ENCODE measurements at places on chromosomes 2 and 18.

DNA sequence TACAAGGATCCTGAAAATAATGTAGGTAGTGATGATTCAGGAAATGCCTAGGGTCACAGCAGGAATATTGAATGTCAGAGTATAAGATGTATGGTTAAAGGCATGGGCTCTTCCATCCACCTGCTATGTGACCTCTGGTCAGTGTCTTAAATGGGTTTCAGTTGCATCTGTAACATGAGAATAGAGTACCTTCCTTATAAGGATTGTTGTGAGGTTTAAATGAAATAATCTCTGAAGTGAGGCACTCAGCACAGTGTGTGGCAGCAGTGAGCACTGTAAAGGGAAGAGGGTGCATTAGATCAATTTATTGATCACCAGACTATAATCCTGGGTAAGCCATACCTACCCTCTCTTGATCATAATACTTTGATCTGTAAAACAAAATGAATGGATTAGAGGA lies 319.1 kb downstream of the SLC4A3 start:
- DNase-seq, result no peak

DNA sequence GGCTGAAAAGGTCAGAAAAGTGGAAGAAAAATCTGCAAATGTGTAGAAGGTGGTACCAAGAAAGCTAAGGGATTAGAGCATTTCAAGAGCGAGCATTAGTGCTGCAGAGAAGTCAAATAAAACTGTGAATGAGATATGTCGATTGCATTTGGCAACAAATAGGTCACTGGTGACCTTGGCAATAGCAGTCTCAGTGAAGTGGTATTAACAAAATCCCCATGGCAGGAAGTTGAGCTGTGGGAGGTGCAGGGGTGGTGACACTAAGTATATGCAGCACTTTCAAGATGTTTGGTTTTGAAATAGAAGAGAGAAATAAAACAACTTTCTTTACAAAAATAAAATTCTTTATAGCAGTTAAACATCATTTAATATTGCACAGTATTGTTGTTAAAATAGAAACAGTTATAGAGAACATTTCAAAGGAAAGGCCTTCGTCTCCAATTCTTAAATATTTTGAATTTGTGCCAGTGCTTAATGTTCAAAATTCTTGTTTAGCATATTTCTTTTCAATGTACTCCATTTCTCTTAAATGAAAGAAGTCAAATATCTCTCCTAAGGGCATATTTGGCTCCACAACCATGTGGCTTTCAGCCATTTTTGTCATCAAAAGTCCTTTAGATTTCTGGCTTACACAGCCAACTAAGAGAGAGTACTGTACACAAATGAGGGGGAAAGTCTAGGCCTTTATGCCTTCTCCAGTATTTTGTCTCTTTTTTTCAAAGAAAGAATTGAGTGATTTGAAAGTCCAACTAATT lies 443.0 kb upstream of the MMADHC start:
- no peak for DNase-seq

DNA sequence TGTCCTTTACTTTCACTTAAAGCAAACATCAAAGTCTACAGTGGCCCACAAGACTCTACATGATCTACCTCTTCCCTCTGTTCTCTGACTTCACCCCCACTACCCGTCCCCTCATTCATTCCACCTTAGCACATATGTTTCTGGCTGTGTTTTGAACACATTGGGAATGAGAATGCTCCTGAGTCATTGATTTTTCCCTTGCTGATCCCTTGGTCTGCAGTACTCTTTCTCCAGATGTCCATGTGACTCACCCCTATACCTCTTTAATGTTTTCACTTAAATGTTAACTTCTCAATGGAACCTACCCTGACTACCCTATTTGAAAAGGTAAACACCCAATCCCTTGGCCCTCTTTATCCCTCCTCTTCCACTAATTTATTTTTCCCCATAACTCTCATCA lies 30.7 kb upstream of the FRZB start:
- DNase-seq, result peak; percentile 47

- DNase-seq, result no peak
Observed at GRCh38 chr2:3195641-3196476, 181.8 kb downstream of the EIPR1 start.

- no peak for DNase-seq
Observed at GRCh38 chr2:224178056-224178455, 139.0 kb upstream of the SERPINE2 start.

- no peak for DNase-seq
Observed at GRCh38 chr2:233473878-233474277, 92.7 kb downstream of the USP40 start.

GRCh38 chr2:11932048-11932512 lies 185.6 kb downstream of the LPIN1 start:
- no peak for DNase-seq

- DNase-seq, result no peak
Observed at GRCh38 chr2:3121601-3122000, 256.0 kb downstream of the EIPR1 start.

DNA sequence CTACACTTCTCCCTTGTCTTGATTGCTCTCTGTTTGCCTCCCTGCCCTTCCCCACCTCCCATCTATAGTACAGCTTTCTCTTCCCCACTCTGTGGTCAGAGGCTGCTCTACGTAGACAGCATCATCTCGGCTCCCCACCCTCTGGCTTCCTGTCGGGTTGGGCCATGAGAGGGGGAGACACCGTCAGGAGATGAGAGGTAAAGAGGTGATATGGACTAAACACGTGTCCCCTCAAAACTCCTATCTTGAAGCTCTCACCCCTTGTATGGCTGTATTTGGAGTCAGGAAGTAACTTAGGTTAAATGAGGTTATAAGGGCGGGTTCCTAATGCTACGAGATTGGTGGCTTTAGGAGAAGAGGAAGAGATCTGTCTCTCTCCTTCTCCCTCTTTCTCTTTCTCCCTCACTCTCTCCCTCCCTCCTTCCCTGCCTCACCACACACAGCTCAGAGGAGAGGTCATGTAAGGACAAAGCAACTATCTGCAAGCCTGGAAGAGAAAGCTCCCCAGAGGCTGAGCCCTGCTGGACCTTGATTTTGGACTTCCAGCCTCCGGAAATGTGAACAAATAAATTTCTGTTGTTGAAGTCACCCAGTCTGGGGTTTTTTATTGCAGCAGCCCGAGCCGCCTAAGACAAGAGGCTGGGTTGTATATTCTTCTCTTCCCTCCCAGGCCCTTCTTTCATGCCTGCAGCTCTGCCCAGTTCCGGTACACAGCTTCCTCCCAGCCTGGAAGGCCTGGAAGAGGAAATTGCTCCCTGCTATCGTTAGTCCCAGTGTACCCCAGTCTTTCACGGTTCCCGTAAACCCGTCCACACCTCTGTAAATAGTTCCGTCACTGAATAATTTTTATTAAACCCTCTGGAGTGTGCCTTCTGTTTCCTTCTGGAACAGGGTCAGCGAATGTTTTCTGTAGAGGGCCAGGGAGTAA lies 138.0 kb downstream of the AKAIN1 start:
- DNase-seq, result no peak

- no peak for DNase-seq
Observed at GRCh38 chr2:219569041-219569440, 2.3 kb downstream of the OBSL1 start.

DNA sequence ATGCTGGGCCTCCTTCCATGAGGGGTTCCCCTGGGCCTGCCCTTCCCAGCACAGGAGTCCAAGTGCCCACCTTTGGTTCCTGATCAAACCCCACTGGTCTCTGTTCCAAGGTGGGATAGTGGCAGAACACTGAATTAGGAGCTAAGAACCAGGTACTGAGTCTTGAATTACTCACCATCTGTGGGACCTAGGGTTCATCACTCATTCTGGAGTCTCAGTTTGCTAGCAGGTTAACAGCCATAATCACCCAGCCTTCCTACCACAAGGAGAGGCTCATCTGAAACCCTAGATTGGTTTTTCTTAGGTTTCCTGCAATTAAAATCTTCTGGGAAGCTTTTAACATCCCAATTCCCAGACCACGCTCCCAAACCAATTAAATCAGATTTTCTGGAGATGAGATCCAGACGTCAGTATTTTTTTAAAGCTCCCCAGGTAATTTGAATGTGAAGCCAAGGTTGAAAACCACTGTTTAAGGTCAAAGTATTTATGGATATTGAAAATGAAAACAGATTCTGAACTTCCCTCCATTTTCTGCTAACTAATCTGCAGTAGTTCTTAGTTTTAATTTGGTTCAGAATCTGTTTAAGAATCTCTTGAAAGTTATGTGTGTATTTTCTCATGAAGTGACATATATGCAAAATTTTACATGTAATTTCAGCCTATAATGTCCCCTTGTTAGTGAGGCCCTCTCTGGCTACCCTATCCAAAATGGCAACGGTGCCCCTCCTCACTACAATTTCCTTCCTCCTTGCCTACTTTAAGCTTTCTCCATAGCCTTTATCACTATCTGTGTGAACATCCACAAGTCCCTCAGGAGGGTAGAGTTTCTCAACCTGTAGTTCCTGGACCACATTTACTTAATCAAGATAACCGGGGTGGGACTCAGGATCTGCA lies 166.5 kb upstream of the CXCR4 start:
- DNase-seq, result no peak

- DNase-seq, result no peak
Observed at GRCh38 chr18:52610451-52611115, 270.6 kb downstream of the DCC start.

- no peak for DNase-seq
Observed at GRCh38 chr2:148255929-148256328, 235.0 kb downstream of the MBD5 start.

GRCh38 chr2:235928751-235929370 lies 239.3 kb downstream of the GBX2 start:
- no peak for DNase-seq

GRCh38 chr2:2743164-2743571 lies 412.1 kb upstream of the MYT1L start:
- peak; percentile 3 for DNase-seq

DNA sequence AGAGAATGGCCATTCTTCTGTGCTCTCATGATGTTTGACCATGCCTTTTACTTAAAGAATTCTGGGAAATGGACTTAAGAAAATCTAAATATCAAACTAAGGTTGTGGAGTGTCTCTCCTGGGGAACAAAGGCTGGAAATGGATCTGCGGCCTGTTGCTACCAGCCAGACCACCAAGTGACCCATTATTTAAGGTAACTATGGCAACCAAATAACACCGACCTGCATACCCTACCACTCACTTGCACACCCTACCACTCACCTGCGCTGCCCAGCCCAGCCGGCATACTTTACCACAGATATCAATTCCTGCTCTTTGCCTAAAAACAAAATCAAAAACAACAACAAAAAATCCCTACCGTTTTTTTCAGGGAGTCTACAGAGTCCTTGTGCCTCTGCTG lies 203.2 kb downstream of the NBAS start:
- no peak for DNase-seq

DNA sequence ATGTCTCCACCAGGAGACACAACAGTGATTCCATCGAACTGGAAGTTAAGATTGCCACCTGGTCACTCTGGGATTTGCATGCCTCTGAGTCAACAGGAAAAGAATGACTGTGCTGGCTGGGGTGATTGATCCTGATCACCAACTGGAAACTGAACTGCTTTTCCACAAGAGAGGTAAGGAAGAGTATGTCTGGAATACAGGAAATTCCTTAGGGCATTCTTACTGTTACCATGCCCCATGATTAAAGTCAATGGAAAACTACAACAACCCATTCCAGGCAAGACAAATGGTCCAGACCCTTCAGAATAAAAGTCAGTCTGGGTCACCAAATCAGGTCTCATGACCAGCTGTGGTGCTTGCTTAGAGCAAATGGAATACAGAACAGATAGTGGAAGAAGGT lies 12.0 kb upstream of the DDX1 start:
- DNase-seq, result no peak

DNA sequence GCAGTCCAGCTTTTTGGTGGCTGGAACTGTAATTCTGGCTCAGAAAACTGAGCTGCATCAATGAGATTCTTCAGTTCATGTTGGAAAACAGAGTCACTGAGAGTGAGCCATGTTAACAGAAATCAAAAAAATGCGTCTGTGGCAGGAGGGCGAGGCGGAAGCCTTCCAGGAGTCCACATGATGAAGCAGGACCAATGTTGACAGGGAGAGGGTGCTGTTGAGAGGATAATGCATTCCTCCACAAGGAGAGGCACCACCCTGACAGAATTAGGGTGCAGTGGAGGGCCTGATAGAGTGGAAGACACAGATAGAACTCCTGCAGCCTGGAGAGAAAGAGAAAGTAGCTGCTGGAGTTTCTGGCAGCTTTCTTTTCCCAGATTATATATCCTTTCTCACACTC lies 111.5 kb downstream of the MGAT5 start:
- DNase-seq, result no peak

GRCh38 chr18:904218-905090 lies at the start of gene ADCYAP1:
ADCYAP1 (plus strand) TSS chr18:904871; CDS start chr18:905387, 516 bp downstream.
- no peak for DNase-seq

DNA sequence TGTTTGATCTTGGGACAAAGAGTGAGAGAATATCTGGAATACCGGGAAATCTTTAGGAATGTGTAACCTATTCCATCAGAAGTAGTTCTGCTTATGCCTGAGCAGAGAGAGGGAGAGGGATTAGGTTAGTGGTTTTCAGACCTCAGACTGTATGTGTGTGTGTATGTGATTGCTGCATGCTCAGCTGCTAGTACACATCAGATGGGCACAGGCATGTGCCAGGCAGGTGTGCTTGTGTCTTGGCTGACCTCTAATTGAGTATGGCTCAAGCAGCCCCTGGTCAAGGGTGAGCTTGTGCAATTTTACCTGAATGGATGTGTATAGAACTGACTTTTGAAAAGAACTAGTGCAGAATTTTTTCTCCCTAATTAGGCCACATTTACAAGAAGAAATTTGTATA lies 91.2 kb downstream of the INSIG2 start:
- DNase-seq, result no peak

DNA sequence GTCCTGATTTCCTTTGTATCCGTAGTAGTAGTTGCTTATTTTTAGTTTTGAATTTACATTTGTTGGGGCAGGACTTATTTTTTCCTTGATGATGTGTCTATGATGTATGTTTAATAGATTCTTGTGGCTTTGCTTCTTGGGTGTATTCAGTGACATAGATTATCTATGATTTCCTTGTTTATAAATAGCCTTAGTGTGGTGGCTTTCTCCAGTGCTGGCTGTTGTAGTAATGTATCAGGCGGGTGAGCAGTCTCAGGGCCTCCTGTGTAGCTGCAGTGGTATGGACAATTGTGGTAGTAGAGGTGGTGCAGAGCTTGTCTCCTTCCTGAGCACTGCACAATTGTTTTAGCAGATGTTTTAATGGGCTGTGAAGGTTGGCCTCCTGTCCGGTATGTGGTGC lies 60.5 kb downstream of the SMCHD1 start:
- DNase-seq, result peak; percentile 8

GRCh38 chr2:67671464-67672450 lies 274.6 kb downstream of the ETAA1 start:
- DNase-seq, result no peak

DNA sequence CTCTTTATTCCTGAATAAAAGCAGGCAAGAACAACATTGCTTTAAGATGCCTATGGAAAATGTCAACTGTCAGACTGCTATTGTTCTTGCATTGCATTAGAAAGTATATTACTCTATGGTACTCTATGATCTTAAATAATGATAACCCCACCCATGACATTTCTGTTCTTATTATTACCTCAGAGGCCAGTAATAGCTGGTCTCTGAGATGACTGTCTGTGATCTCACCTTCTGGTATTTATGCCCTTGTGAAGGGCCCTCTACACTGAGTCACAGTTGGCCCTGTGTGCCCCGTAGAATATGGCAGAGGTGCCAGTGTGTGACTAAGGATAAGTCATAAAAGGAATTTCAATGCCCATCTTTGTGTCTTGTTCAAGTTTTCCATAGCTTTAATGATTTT lies 61.0 kb downstream of the SPP2 start:
- no peak for DNase-seq

- DNase-seq, result no peak
Observed at GRCh38 chr2:100819370-100820272, at the start of gene NPAS2. NPAS2 (plus strand) TSS chr2:100820139; CDS start chr2:100904755, 84,616 bp downstream.
